ENCODE measurements at places on chromosomes 1 and 21.

- no peak overlapping the region for H3K27ac ChIP-seq
- no peaks in the 10 kb centered on the region for H3K36me3 ChIP-seq
- no peak for DNase-seq
- no peaks in the 10 kb centered on the region for H3K4me1 ChIP-seq
- H3K27me3 ChIP-seq, result no peaks in the 10 kb centered on the region
- no peak overlapping the region for H3K4me3 ChIP-seq
Measured at GRCh38 chr1:18262726-18263125, 155.1 kb downstream of the IGSF21 start.

GRCh38 chr1:245790441-245790840, 635.7 kb downstream of the KIF26B start:
- DNase-seq, result no peak
- H3K4me3 ChIP-seq, result no peak overlapping the region
- H3K27ac ChIP-seq, result no peak overlapping the region
- no peaks in the 10 kb centered on the region for H3K36me3 ChIP-seq
- no peaks in the 10 kb centered on the region for H3K27me3 ChIP-seq

- H3K4me3 ChIP-seq, result no peak overlapping the region
- H3K4me1 ChIP-seq, result no peaks in the 10 kb centered on the region
- DNase-seq, result peak; percentile 23
- H3K27me3 ChIP-seq, result no peaks in the 10 kb centered on the region
Measured at GRCh38 chr1:195898924-195899323, 709.3 kb downstream of the KCNT2 start.

- H3K36me3 ChIP-seq, result no peaks in the 10 kb centered on the region
- no peak overlapping the region for H3K27ac ChIP-seq
- H3K4me1 ChIP-seq, result no peaks in the 10 kb centered on the region
- DNase-seq, result no peak
- H3K4me3 ChIP-seq, result no peak overlapping the region
- no peaks in the 10 kb centered on the region for H3K27me3 ChIP-seq
Measured at GRCh38 chr1:970973-971730, 4.9 kb downstream of the PLEKHN1 start.

GRCh38 chr1:87362063-87362833, 33.6 kb downstream of the LMO4 start:
- no peaks in the 10 kb centered on the region for H3K27me3 ChIP-seq
- H3K4me3 ChIP-seq, result no peak overlapping the region
- no peaks in the 10 kb centered on the region for H3K4me1 ChIP-seq
- H3K36me3 ChIP-seq, result no peaks in the 10 kb centered on the region
- H3K27ac ChIP-seq, result no peak overlapping the region

DNA sequence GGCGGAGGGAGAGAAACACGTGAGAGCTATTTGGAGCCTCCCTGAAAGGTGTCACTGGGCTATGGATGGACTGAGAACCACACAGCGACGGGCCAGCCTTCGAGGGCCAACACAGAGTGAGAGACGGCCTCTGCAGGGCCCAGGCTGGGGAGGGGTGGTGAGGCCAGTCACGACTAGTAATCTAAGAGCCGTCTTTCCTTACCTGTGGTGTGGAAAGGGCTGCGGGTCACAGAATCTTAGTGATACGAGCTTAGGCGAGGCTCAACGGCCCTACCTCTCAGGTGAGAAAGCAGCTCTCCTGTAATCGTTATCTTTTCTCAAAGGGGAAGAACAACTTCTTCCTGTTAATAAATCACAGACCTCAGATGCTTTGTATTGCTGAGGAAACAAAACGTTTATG, 33.4 kb upstream of the COX20 start:
- H3K27ac ChIP-seq, result no peak overlapping the region
- H3K4me3 ChIP-seq, result no peak overlapping the region
- DNase-seq, result no peak
- no peaks in the 10 kb centered on the region for H3K4me1 ChIP-seq

DNA sequence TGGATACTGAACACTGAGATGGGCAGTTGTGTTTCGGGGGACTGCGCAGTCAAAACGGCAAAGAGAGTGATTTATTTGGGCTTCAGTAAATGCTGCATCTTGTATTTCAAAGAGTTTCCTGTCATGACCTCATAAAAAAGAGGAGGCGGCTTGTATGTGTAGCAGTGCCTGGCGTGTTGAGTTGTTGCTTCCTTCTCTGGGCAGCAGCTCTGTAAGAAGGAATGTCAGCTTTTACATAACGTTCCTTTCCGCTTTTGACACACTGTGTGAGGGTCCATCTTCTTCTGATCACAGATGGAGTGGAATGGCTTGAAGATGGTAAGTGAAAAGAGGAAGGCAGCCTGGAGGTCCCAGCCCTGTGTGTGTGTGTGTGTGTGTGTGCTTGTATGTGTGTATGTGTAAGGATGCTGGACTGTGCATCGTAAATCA, 941 bp downstream of the ELAVL4 start:
- DNase-seq, result no peak
- H3K27me3 ChIP-seq, result no peaks in the 10 kb centered on the region
- no peak overlapping the region for H3K27ac ChIP-seq

DNA sequence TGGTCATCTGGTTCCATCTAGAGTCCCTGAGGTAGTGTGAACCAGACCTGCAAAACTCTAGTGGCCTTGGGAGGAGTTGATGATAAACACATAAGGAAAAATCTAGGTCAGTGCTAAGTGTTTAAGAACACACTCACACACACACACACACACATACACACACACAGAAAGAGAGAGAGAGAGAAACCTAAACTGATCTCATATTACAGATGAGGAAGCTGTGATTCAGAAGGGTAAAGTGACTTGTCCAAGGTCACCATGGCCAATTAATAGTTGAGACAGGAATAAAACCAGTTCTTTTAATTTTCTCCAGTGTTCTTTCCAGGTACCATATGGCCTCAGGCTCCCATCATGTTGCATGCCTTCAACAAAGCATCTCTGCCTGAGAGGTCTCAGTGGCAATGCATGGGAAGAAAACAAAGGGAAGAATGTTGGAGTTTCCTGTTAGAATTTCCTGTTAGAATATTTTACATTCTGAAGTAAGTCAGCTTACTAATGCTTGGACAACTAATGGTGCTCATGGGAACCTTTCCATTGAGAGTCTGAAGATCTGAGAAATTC, 77.3 kb upstream of the TSPAN2 start:
- no peaks in the 10 kb centered on the region for H3K27me3 ChIP-seq
- peak; percentile 32 for DNase-seq
- H3K4me1 ChIP-seq, result no peaks in the 10 kb centered on the region
- H3K4me3 ChIP-seq, result no peak overlapping the region
- no peaks in the 10 kb centered on the region for H3K36me3 ChIP-seq

GRCh38 chr1:20029178-20029912, 40.6 kb upstream of the PLA2G5 start:
- H3K27ac ChIP-seq, result no peak overlapping the region
- H3K27me3 ChIP-seq, result no peaks in the 10 kb centered on the region
- H3K4me3 ChIP-seq, result no peak overlapping the region
- H3K36me3 ChIP-seq, result no peaks in the 10 kb centered on the region
- no peaks in the 10 kb centered on the region for H3K4me1 ChIP-seq

DNA sequence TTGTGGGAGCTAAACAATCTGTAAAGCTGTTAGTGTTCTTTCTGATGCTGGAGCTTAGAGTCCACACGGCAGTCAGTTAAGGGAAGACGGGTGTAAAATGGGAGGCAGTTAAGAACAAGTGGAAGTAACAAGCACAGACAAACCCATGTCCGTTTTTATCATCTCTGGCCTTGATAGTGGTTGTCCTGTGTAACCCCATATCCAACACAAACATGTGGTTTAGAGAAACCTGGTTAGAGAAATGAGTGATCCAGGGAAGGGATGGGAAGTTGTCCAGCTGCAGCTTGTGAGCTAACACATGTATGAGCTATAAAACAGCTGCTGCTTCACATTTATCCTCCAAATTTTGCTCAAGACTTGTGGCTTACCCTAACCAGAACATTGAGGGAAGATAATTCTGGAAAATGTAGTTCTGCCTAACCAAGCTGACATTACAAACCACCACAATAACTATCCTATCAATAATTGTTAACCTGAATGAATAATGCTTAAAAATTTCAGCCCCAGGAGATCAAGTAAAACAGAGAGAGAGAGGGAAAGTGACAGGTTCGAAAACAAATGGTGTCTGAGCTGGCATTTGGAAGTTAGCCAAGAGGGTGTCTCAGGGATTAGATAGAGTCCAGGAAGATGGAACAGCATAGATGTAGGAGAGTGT, 10.6 kb upstream of the C1orf162 start:
- H3K27ac ChIP-seq, result no peak overlapping the region
- no peaks in the 10 kb centered on the region for H3K27me3 ChIP-seq
- H3K36me3 ChIP-seq, result peaks cover 7% of the 10 kb centered on the region
- H3K4me1 ChIP-seq, result no peaks in the 10 kb centered on the region
- DNase-seq, result no peak

- H3K4me3 ChIP-seq, result no peak overlapping the region
- no peaks in the 10 kb centered on the region for H3K36me3 ChIP-seq
- H3K27ac ChIP-seq, result no peak overlapping the region
- H3K4me1 ChIP-seq, result no peaks in the 10 kb centered on the region
- no peaks in the 10 kb centered on the region for H3K27me3 ChIP-seq
Measured at GRCh38 chr1:115495625-115496024, 146.1 kb upstream of the VANGL1 start.

DNA sequence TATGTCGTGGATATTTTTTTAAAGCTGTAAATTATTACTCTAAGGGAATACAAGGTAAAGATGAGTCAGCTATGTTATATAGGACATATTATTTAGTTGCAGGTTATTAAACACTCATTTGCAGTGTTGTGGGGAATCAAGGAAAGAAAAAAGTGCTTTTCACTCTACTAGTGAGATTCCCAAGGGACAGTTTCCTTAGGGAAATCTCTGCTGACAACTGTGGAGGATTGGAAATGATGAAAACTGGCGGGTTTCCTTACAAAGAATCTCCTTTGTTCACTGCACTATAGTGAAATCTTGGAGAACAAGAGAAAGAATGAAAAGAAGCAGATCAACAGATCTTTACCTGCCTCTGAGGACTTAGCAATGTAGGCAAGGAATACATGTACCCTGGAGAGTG, 24.5 kb upstream of the TRIM45 start:
- H3K27ac ChIP-seq, result no peak overlapping the region
- no peaks in the 10 kb centered on the region for H3K27me3 ChIP-seq
- no peaks in the 10 kb centered on the region for H3K36me3 ChIP-seq
- H3K4me3 ChIP-seq, result no peak overlapping the region

DNA sequence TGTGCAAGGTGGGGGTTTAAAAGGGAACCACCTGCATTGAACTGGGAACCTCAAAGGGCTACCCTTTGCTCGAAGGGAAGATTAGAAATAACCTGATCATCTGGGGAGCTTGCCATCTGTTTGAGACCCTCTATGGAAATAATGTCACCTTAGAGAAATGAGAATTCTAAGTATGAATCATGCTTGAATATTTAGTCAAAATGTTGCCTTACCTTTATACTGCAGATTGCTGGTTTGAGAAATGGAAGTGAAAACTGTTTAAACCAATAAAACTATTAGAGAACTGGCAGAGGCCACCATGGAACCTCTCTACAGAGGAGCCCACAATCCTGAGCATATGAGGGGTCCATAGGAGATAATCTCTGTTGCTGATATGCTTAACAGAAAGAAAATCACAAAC, 131.2 kb upstream of the FAM78B start:
- no peak overlapping the region for H3K4me3 ChIP-seq
- H3K27me3 ChIP-seq, result no peaks in the 10 kb centered on the region
- no peak overlapping the region for H3K27ac ChIP-seq
- peaks cover 1% of the 10 kb centered on the region for H3K4me1 ChIP-seq
- no peak for DNase-seq

- no peak for DNase-seq
- no peaks in the 10 kb centered on the region for H3K36me3 ChIP-seq
- no peak overlapping the region for H3K4me3 ChIP-seq
- H3K27me3 ChIP-seq, result peaks cover 80% of the 10 kb centered on the region
- H3K4me1 ChIP-seq, result no peaks in the 10 kb centered on the region
Measured at GRCh38 chr21:33022489-33022827, 3.3 kb upstream of the OLIG2 start.

DNA sequence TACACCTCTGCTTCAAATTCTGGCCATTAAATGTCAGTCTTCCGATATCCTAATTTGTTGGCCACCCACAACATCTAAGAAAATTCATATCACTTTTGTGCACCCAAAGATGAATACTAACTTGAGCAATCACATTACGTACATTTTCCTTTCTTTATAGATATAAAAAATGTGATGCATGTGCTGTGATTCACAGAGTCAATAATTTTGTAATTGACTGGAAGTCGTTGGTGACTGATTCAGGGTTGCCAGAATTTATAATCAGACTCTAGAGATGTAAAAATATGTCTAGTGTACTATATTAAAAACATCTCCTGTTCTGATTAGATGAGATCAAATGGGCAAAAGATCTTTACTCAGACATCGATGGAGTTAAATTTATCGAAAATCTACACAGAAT, 150.0 kb upstream of the KCTD3 start:
- H3K4me3 ChIP-seq, result no peak overlapping the region
- no peak overlapping the region for H3K27ac ChIP-seq
- no peak for DNase-seq
- H3K4me1 ChIP-seq, result no peaks in the 10 kb centered on the region
